ENCODE measurements at places on chromosomes 3 and 15.

GRCh38 chr3:66598168-66598567 is 97.3 kb upstream of the LRIG1 start:
- DNase-seq, result no peak

DNA sequence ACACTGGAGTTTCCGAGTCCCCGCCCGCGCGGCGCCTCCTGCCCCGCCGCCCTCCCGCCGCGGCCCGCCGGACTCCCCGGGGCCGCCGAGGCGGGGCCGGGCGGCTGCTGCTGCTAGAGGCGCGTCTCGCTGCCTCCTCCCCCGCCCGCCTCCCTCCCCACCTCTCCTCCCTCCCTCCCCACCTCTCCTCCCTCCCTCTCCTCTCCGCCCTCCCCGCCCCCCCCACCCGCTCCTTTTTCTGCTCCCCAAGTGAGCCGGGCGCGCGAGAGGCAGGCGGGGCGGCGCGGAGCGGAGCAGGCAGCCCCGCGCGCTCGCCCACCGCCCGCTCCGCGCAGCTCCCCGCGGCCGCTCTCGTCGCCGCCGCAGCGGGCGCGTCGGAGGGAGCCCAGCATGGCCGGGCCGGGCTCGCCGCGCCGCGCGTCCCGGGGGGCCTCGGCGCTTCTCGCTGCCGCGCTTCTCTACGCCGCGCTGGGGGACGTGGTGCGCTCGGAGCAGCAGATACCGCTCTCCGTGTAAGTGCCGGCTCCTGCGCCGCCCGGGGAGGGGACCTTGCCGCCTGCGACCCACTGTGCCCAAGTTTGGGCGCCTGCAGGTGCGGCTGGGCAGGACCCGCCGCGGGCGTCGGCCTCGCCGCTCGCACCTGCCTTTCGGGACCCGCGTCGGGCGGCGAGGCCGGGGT is at the start of gene CACNA2D3:
Gene CACNA2D3 (plus strand): TSS at position 229 of the 679 bp plus-strand sequence.
- DNase-seq, result no peak

DNA sequence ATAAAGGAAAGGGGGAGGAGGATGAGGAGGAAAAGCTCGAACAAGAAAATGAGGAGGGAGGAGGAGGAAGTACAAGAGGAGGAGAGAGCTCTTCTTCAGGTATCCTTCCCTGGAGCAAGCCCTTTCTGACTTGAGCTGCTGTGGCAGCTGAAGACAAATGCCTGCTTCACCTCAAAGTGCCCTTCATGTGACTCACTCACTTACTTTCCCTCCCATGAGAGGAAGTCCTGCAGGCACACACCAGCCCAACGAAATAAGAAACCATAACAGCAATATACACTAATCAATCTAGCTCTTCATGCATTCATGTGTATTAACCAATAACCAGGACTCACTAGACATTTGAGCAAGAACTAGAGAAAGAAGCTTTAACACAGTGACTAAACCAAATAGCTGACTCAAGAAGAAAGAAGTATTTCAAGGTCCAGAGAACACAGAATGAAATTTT is 251.9 kb downstream of the IGSF11 start:
- DNase-seq, result no peak

DNA sequence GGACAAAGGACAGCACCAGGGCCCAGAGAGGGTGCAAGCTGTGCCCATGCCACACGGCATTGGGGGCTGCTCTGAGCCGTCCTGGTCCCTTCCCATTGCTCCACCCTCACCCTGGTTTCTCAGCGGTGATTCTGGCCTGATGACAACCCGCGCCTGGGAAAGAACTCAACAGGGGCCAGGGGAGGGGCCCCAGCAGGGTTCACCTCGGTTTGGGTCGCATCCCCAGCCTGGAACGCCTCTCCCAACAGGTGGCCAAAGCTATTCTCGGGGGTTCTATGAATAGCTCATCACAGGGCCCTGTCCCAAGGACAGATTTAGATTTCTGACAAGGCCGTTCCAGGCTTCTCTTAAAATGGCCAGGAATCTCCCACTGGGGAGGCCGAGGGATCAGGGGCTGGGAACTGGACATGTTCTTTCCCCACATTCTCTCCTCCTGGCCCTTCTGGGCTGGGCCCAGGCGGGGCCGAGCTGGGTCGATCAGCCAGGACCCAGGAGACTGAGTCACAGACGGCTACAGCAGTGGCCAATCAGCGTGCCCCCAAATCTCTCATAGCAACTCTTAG is 17.9 kb downstream of the GRIP2 start:
- DNase-seq, result no peak

GRCh38 chr3:126992776-126993175 is 9.9 kb downstream of the PLXNA1 start:
- no peak for DNase-seq

GRCh38 chr3:64604313-64604712 is 83.5 kb downstream of the ADAMTS9 start:
- DNase-seq, result no peak

- DNase-seq, result peak; percentile 61
Measured at GRCh38 chr3:41881233-41881821, 80.6 kb downstream of the ULK4 start.

- DNase-seq, result no peak
Measured at GRCh38 chr15:29343229-29343628, 73.6 kb upstream of the NSMCE3 start.

- peak; percentile 19 for DNase-seq
Measured at GRCh38 chr15:64507293-64507802, 47.0 kb downstream of the ZNF609 start.

DNA sequence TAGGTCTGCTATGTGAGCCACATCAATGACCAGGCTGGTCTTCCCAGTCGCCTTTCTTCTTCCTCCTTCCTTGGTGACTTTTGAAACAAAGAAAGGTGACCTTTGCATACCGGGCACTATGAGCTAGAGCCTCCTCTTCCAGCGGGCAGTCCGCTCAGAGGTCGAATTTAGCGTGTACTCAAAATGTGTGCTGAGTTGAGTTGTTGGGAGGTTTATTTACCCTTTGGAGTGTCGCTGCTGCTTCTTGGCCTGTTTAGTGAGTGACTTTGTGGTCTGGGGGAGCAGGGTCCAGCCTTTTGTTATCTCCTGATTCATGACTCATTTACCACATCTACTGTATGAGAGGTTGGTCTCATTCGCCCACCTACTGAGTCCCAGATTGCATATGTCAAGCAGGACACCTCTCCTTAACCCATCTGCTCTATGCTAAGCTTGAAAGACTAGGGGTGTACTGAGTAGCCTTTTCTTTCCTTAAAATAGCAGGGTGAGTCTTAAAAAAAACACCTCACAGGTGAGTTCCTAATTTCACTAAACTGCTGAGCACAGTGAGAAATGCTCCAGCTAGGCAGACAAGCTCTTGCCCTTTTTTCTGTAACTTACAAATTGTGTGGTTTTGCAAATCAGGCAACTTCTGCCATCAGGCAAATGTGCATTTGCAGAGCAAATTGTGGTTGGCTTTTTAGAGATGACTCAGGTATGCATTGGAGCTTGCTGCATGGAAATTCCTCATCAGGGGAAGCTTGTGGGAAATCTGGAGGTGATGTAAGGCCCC is 3.2 kb upstream of the SIAH2 start:
- no peak for DNase-seq

Data from CD4-positive, alpha-beta T cell treated with Interleukin-1 beta for 1 hour (primary cell).